ENCODE measurements at places on chromosomes 1 and 21. TPM values are rescaled to one million over a fixed set of nuclear protein-coding genes. Genes with fewer than 3 reads are reported as not detected.

DNM3 gene
- polyA plus RNA-seq = 5.9 TPM

LRRC40 gene
- 16.6 TPM for polyA plus RNA-seq

NLRP3 gene
- 1.2 TPM for polyA plus RNA-seq

CFHR5 gene
- not detected for polyA plus RNA-seq

DNAJC28 gene
- polyA plus RNA-seq = 4.4 TPM

OR6N1 gene
- polyA plus RNA-seq = not detected

GRCh38 chr1:144551543-144552424, 40.9 kb upstream of the PPIAL4F start:
- DNase-seq = peak; percentile 86

GRCh38 chr1:186498695-186499389, 37.9 kb upstream of the PDC start:
- peak; percentile 82 for DNase-seq

- DNase-seq = peak; percentile 8
Measured at GRCh38 chr1:224106568-224107281, 7.2 kb upstream of the FBXO28 start.

DNA sequence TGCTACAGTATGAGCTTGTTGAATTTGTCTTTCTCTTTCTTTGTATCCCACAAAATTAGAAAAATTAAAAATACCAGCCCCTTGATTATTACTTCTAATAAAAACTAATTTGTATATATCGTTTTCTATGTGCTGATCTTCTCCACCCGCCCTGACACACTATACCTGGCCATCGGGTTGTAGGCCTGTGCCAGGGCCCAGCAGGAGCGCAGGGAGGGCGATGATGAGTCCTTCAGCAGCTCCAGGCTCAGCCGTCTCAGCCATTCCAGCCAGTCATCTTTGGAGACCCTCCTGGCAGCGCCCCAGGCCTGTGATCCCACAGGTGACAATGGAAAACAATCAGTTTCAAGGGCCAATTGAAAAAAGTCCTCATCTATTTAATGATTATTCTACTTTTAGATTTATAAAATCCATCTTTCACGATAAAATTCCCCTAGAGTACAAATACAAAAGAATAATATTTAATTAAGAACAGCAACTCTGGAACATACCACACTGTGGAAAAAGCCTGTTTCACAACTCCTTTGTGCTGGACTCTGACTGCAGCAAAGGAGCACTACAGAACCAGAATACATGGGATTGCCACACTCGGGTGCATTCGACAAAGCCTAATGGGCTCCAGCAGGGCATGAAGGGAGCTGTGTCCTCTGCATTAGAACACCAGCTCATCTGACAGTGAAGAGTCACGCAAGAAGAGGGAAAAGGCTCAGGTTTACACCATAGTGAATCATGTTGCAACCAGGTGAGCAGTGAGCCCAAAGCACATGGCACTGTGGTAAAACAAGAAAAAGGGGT, 15.4 kb downstream of the ANGPTL7 start:
- DNase-seq = no peak

GRCh38 chr1:46133781-46134350, 1.4 kb upstream of the PIK3R3 start:
- DNase-seq = no peak

GRCh38 chr1:23126801-23127200, 41.9 kb downstream of the LUZP1 start:
- DNase-seq = no peak

GRCh38 chr1:65224681-65225091, 76.7 kb downstream of the AK4 start:
- DNase-seq = no peak

DNA sequence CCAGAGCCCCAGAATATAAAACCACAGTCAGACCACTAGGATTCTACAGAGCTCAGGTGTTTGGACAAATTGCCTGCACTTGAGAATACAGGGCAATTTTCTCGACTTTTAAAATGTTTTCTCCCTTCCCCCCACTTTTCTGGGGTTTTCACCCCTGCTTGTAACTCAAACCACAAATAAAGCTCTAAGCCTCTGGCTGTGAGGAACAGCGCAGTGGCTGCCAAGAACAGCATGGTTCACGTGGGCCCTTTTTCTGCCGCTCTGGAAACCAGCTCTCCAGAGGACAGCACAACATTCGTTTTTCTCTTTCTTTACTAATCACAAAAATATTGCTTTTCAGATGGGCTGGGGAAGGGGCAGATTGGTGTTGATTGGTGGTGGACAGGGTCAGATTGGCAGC, 102.2 kb upstream of the JUN start:
- DNase-seq = no peak

- no peak for DNase-seq
Measured at GRCh38 chr1:74713849-74714248, 19.0 kb downstream of the CRYZ start.

GRCh38 chr1:241485554-241485992, 34.0 kb downstream of the FH start:
- no peak for DNase-seq

DNA sequence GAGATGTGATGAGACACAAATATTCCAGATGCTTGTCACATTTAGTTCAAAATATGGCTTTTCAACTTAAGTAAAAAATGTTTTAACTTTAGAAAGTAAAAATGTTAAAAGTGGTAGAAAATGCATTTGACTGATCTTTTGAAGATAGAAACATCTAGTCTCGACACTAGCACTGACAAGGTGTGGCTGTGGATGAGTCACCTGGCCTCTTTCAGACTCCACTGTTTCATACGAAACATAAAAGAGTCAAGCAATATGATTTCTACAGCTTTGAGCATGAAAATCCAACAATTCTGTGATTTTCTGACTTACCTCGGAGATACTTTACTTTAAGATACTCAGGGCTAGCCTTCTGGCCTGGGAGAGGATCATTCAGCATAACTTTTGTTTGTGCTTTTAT, 47.7 kb downstream of the TTC13 start:
- DNase-seq = no peak

All from muscle of back (tissue), 13 donors.